Breast epithelium (tissue), 4 donors: ENCODE measurements at places on chromosomes 13 and 19. TPM values are rescaled to one million over a fixed set of nuclear protein-coding genes. Genes with fewer than 3 reads are reported as not detected.

GRCh38 chr19:45764475-45764874, 4.6 kb downstream of the SIX5 start:
- DNase-seq: no peak

DNA sequence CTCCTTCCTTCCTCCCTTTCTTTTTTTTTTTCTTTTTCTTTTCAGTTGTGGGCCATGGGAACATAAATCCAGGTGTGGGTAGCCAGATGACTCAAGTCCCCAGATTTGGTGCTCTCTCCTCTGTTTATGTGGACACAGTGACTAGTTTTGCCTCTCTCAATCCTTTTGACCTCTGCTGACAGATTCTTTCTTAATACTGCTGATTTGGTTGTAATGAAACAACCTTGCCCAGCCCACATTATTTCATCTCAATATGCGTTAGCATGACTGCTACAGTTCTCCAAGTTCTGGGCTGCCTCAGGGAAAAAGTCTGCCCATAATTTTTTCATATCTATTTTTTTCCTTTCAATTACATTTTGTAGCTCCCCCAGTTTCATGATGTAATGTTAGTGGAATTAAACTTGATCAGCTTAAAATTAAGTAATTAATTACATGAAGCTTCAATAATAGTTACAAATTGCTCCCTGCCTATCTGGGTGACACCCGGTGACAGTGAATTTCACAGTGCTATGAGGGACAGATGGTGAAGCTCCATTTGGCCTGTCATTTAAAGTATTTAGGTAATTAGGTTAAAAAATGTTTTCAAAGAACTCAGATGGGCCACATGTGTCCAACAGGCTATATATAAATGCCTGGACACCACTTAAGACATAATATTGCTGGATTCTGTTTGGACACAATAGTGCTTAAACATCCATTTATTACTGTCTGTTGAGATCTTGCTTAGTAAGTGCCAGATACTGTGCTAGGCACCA, 118.8 kb upstream of the FRY start:
- no peak for DNase-seq

GRCh38 chr19:13089139-13089856, 13.4 kb downstream of the LYL1 start:
- no peak for DNase-seq

DNA sequence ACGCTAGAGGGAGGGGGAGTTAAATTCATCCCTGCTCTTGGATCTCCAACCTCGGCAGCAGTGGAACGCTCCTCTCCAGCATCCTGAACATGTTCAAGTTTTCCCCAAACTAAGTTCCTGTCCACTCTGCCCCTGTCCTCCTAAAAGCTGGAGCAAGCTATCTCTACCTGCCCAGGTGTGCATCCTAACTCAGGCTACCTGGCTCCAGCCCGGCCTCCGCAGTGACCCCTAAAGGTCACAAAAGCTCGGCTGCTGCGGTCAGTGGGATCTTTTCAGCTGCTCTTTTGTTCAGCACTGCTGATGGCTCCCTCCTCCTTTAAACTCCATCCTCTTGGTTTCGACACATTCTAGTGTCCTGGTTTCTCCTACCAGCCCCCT, 1.4 kb downstream of the DCUN1D2 start:
- DNase-seq: no peak

DNA sequence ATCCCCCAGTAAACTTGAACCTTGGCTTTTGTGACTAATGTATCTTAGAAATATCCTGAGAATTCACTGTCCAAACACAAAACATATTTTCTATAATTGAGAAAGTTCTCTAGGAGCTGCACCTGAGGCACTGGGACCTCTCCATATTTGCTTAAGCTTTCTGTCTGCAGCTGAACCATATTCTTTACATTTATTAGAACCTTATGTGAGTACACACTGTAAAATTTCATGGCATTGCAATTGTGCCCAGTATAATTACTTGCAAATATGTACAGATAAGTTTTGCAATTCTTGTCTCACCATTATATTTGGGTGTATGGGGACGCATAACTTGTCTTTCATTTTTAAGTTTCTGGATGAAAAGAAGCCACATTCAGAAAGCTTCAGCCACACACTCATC, 280.7 kb upstream of the KLHL1 start:
- no peak for DNase-seq

GRCh38 chr19:11451327-11451870, 16.0 kb downstream of the PRKCSH start:
- no peak for DNase-seq

The ELAVL3 gene
- not detected for total RNA-seq

The MAMSTR gene
- 1.3 TPM for total RNA-seq

The PSG11 gene
- total RNA-seq: not detected

The PRSS57 gene
- total RNA-seq: not detected
